Posterior cingulate gyrus (tissue), 11 donors: ENCODE measurements at places on chromosomes 1 and 21.

DNA sequence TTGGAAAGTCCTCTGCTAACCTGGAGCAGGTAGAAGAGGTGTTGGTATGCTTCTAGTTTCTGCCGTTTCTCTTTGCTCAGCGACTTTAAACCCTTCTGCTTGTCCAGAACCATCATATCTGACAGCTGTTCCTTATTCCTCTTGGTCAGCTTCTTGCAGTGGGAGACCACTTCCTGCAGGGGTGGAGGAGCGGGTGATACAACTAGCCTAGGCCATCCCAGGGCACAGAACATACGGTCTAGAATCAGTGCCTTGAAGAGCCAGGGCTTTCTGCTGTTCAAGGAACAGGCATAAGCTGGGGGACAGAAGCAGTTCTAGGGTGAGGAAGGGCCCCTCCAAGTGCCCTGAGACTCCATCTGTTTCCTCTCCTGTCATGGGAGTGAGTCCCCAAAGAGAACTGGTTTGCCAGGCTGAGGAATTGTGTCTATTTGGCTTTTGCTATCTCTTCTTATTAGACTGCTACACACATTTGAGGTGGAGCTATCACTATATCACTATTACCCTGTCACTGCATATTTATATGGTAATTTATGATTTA lies 32.5 kb downstream of the IQGAP3 start:
- no peak for DNase-seq

DNA sequence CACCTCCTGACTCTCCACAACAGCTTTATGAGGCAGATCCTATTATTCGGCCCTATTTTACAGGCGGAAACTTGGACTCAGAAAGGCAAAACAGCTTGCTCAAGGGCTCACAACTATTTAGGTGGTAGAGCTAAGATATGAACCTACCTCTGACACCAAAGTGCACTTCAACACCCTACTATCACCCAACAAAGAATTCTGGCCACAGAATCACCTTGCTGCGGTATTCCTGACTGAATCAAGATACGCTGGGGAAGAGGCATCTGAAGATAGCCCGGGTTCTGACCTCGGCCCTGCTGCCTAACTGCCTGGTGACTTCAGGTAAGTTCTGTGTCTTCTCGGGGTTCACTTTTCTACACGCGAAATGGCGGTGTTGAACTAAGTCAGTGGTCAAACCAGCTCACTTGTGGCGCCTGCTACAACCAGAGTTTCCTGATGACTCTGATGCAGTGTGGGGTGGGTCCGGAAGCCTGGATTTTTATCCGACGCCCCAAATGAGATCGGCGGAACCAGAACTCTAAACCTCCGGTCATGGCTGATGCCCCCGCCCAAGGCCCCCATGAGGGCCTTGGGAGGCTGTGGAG lies 608 bp downstream of the PEF1 start:
- no peak for DNase-seq

DNA sequence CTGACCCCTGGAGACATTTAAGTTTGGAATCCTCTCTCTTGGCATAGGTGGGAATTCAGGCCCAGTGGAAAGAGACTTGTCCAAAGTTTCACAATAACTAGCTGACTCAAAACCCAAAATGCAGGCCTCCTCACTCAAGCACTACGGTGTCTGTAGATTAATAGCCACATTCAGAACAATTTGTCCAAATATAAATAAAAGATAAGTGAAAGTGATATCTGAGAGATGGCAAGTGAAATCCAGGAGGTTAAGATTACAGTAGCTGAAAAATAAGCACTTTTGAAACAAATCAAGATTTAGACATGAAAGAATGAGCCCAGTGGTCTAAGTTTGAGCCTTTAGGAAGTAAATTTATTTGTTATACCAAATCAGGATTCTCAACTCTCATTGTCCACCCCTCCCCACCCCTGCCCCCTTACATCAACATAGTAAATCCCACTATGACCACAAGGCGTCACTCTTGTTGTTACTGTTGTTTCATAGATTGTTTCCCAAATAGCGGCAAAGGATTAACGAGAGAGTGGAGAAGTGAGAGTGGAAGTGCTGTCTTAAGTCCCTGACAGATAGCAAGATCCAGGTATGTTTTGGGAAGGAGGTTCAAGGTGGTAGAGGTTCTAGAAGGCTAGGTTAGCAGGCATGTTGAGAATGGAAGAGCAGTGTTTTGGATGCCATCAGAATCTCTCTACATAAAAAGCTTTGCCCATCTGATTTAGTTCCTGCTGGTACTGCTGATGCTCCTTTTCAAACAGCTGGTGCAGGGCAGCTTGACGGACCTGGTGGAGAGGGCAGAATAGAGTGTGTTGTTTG lies 7.1 kb upstream of the TPM3 start:
- peak; percentile 8 for DNase-seq

DNA sequence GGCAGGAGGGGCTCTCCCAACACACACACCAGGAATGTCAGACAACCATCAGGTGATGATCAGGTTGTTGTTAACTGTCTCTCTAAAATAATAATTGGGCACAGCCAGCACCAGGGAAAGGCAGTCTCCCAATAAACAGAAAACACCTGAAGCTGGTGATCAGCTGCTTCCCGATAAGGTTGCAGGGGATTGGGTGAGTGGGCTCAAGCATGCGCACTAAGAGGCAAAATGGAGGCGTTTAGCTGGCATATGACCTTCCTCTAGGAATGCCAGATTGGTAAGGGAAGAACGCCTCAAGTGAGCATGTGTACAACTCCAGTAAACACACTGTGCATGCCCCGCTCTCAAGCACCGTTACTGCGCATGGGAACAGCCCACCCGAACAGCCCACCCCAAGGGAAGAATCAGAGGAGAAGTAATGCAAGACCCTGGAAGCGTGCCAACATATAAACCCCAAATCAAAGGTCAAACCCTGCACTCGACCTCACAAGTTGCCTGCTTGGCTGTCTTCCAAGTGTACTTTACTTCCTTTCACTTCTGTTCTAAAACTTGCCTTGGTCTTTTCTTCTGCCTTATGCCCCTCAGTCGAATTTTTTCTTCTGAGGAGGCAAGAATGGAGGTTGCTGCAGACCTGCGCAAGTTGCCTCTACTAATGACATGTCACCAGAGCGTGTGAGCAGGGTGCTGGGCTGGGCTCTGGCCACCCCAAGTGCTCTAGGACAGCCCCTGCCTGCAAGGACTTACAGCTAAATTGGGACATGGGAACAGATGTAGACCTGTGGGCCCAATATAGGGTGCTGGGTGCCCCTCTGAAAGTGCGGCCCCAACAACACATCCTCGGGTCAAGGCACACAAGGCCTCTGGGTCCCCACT lies 200.8 kb downstream of the RHOU start:
- DNase-seq, result no peak

- DNase-seq, result no peak
Observed at GRCh38 chr21:31042080-31042464, 3.8 kb upstream of the KRTAP19-8 start.

DNA sequence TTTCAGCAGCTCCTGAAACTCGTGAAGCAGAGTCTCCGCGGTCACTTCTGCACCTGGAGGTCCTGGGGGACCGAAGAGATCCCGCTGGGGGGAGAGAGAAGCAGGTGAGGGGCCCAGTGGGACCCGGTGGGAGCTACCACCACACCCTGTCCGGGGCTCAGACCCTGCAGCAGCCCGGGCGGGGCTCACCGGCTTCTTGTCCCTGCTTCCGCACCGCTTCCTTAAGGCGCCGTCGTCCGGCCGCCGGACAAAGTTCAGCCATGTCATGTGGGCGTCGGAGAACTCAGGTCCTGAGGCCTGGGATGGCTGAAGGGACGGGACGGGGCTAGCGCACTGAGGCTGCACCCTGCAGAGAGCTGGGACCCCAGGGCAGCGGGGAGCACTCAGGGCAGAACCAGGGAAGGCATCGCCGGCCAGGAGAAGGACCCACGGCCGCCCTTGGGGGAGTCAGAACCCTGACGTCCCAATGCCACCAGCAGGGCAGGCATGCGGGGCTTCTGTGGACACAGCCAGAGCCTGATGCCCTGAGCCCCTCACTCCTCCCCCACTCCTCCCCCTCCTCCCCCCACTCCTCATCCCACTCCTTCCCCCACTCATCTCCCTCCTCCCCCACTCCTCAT lies 2.2 kb downstream of the C1QTNF12 start:
- DNase-seq, result no peak

DNA sequence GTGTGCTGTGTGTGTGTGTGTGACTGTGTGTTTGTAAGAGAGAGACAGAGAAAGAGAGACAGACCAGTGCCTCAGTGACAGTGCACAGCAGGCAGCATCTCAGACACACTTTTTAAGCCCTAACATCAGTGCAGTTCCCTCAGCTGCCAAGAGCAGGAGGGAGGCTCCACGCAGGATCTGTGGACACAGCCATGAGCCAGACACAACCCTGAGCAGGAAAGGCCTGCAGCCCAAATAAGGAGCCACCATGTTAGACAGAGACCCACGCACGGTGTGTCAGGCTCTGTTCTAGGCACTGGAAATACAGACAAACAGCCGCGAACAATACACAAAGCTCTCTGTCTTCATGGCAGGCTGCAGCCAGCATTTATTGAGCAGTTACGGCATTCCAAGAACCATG lies 445.5 kb downstream of the MATN1 start:
- DNase-seq, result no peak

DNA sequence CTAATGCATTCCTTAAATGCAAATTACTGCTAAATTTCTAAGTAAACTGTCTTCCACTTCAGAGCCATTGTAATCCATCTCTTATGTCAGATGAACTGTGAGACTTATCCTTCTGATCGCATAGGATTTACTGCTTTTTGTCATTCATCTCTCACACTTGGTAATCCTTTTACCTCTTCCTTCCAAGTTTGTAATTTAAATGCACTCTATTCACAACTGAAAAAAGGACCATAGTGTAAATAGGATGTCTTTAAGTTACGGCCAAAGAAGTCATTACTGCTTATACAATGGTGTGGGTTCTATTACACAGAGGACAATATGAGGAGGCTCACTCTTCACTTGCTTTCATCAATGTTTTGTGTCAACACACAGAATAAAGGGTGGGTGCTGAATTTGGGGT lies 393.3 kb downstream of the PTBP2 start:
- DNase-seq, result no peak

GRCh38 chr1:52691821-52692220 lies 6.3 kb downstream of the COA7 start:
- DNase-seq, result no peak

DNA sequence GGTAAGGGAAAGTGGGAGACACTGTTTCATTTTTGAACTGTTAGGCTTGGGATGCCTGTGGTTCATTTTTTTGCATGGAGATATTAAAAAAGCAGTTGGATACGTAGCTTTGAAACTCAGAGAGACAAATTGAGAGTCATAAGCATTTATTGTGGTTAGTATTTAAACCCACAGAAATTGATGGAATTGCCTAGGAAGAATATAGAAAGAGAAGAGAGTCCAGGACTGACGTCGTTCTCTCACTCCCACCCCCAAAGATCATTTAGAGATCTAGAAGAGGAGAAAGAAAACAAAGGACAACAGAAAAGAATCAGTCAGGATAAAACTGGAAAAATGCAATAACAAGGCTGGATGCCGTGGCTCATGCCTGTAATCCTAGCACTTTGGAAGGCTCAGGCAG lies 73.2 kb upstream of the BMP8A start:
- DNase-seq, result no peak

DNA sequence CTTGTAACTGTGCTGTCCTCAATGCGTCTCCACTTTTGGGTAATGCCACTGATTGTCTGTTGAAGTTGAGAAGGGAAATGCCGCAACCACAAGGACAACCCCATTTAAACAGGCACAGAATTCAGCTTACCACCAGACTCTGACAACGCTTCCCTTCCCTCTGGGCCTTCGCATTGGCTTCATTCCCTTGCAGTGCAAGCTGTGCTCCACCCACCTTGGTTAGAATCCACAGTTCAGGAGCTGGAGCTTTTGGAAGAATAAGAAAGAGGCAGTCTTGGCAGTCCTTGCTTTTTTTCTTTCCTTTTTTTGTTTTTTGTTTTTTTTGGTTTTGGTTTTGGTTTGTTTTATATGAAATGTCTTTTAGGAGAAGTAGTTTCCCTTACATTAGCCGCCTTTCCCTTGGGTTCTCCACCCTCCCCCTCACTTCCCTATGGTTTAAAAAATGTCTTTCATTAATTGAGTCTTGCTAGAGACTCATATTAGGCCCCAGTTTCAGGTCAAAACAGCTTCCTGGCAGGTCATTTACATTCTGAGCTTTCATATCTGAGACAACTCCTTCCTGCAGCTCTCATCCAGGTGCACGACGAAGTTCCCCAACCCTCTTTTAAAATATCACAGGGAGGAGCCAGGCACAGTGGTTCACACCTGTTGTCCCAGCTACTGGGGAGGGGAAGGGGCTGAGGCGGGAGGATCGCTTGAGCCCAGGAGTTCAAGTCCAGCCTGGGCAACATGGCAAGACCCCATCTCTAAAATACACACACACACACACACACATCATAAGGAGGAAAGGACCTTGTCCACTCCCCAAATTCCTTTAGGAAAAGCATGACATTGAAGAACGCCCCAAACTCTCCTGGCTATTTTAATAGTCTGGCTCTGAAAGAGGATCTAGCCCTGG lies 20.7 kb upstream of the LAX1 start:
- peak; percentile 51 for DNase-seq

GRCh38 chr1:150234566-150235293 lies 1.2 kb downstream of the ANP32E start:
- DNase-seq, result peak; percentile 92

DNA sequence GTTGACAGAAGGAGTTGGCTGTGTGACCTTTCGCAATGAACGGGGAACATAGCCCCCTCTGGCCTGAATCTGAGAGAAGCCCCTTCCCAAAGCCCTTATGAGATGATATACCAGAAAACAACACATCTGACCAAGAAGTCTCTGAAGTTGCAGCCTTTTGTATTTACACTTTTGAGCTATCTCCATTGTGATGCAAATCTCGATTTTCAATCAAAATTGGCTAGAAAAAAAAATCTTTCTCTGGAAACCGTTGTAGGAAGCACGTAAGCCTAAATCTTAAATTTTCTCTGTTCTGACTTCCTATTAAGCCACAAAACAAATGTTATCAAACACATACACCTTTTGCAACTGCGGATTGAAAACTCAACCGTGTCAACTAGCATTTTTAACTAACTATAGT lies 71.4 kb upstream of the OLIG2 start:
- no peak for DNase-seq

DNA sequence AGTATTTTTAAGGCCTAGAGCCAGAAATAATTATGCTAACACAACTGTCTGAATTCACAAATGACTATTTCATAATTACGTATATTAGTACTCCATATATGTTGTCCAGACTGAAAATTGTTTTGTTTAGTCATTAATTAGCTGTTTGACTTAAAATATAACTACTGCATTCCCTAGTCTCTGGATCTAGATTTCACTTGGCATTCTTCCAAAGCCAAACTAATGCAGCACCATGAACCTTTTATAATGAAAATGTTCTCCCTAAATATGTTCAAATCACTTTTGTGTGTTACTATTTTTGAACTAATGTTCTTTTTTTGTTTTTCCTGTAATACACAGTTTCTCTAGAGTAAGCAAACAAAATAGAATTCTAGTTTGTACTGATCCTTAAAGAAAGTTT lies 46.1 kb downstream of the CAMTA1 start:
- DNase-seq, result no peak

- no peak for DNase-seq
Observed at GRCh38 chr1:28855969-28856368, 44.0 kb downstream of the OPRD1 start.

- DNase-seq, result no peak
Observed at GRCh38 chr1:77333501-77333900, 51.7 kb downstream of the AK5 start.
